Fibroblast of the aortic adventitia (primary cell): ENCODE measurements at places on chromosomes 12 and 14.

- DNase-seq = no peak
Measured at GRCh38 chr12:128976120-128976738, 123.0 kb downstream of the GLT1D1 start.

- peak; percentile 57 for DNase-seq
Measured at GRCh38 chr12:50517421-50518048, 12.8 kb downstream of the DIP2B start.

GRCh38 chr14:91084516-91084915, 24.1 kb upstream of the RPS6KA5 start:
- DNase-seq = no peak

- peak; percentile 80 for DNase-seq
Measured at GRCh38 chr12:93879476-93880421, 202.6 kb downstream of the CRADD start.

DNA sequence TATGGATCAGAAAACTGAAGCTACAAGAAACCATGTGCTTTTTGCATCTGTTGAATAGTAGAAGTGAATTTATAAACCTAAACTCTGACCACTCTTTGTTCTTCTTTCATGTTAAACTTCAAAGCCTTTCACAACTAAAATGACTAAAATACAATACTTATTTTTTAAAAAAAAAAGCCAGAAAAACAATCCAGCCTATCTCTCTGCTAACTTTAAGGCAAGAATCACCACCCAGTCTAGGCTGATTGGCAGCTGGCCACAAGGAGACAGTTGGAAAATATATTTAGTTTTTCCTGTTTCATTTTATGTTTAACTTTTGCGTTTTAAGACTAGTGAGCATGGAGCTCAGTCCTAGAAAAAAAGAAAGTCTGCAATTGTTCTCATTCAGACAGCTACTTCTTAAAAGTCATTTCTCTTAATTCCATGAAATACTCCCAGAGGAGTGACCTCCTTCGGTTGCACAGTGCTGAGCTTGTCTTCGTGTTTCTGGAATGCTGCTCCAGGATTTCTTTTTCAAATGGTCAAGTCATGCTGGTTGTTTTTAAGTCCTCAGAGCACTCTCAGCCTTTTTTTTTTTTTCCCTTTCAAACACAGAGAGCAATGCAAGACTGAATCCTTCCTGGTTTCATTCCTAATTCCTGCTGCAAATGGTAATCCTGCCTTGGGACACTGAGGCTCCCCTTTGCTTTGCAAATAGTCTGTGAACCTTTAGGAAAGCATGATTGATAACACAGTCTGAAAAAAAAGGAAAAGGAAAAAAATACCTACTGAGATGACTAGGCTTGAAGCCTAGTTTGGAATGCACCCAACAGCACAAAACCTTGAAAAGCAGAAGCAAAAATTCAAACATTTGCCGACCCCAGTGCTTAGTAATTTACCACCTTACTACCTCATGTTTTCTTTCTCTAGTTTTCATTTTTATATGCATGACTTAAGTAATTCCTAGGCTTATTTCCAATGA, 233.3 kb upstream of the DAAM1 start:
- peak; percentile 74 for DNase-seq

- DNase-seq = peak; percentile 75
Measured at GRCh38 chr14:68788996-68789820, 3.7 kb downstream of the ZFP36L1 start.

DNA sequence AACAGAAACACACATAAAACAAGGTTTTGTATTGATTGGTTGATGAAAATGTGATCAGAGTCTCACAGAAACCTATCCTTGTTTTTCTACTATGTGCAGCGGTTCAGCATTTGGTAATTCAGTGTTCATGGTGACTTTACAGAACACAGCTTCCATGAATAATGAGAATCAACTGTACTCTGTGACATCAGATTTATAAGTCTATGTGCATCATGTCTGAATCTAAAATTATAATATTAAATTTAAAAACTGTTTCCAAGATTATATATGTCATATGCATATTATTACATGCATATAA, 104.3 kb downstream of the SLC16A7 start:
- no peak for DNase-seq

GRCh38 chr14:97319691-97320090, 522.5 kb downstream of the VRK1 start:
- no peak for DNase-seq

GRCh38 chr12:6769666-6770065, 2.7 kb upstream of the LAG3 start:
- no peak for DNase-seq

GRCh38 chr12:94143438-94143837, 4.9 kb upstream of the PLXNC1 start:
- no peak for DNase-seq

DNA sequence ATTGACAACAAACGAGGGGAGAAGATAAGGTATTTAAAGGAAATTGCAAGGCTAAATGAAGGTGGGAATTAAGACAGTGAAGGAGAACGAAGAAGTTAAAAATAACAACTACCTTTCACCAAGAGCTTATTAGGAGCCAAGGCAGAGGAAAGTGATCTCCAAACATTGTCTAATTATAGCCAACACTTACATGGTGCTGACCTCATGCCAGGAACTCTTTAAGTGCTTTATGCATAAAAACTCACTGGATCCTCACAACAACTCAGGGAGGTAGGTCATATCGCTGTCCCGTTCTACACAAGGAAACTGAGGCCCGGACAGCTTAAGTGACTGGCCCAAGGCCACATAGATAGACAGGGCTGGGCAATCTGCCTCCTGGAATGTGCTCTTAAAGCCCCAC, 19.5 kb downstream of the TAMALIN start:
- no peak for DNase-seq

- no peak for DNase-seq
Measured at GRCh38 chr12:93925585-93926205, 222.7 kb upstream of the PLXNC1 start.

- peak; percentile 35 for DNase-seq
Measured at GRCh38 chr12:21296751-21297406, 37.8 kb downstream of the SLCO1A2 start.
